Activated T-helper 2 cell treated with anti-CD3 and anti-CD28 coated beads, Interferon-gamma antibody, Interleukin-2, Interleukin-4, amounts not matched to agents 10 μg/mL and 5 μg/mL and 100 μg/mL, durations not matched to agents 14 hours and 24 hours and 36 hours (primary cell): ENCODE measurements at places on chromosomes 1 and 21. TPM values are rescaled to one million over a fixed set of nuclear protein-coding genes. Genes with fewer than 3 reads are reported as not detected.

GRCh38 chr1:46485564-46486431, 3.8 kb upstream of the DMBX1 start:
- H3K36me3 ChIP-seq = no peaks in the 10 kb centered on the region
- no peak overlapping the region for H3K4me3 ChIP-seq
- peaks cover 84% of the 10 kb centered on the region for H3K27me3 ChIP-seq
- no peak overlapping the region for H3K27ac ChIP-seq
- no peak for DNase-seq

GRCh38 chr1:170544624-170545023, 12.7 kb downstream of the GORAB start:
- H3K4me3 ChIP-seq = no peak overlapping the region
- no peak for DNase-seq
- H3K27ac ChIP-seq = no peak overlapping the region
- peaks cover 79% of the 10 kb centered on the region for H3K36me3 ChIP-seq

DNA sequence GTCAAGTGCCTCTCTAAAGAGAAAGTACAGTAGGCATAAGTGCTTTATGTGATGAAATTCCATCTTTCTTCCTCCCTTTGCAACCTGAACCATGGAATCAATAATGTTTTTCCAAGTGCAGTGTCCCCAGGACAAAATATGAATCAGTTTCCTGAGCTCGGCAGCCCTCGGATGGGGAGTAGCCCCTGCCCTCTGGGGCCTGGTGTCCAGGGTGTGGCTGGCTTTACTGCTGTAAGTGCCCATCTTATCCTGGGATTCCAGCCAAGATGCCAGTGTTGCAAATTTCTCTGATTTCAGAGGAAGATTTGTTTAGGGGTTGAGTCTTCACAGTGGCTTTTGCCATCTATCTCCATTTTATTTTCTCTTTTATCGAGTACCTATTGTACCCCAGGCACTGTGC, 40.5 kb upstream of the SRP9 start:
- H3K4me3 ChIP-seq = no peak overlapping the region
- H3K4me1 ChIP-seq = no peaks in the 10 kb centered on the region
- no peaks in the 10 kb centered on the region for H3K36me3 ChIP-seq
- H3K27ac ChIP-seq = no peak overlapping the region

GRCh38 chr1:16451841-16452528, 11.5 kb downstream of the NECAP2 start:
- no peaks in the 10 kb centered on the region for H3K27me3 ChIP-seq
- no peak for DNase-seq
- H3K27ac ChIP-seq = peak overlapping the region; percentile 19
- H3K4me3 ChIP-seq = no peak overlapping the region
- peaks cover 78% of the 10 kb centered on the region for H3K36me3 ChIP-seq

- no peaks in the 10 kb centered on the region for H3K27me3 ChIP-seq
- peaks cover 26% of the 10 kb centered on the region for H3K36me3 ChIP-seq
- H3K4me1 ChIP-seq = no peaks in the 10 kb centered on the region
- H3K27ac ChIP-seq = no peak overlapping the region
- no peak overlapping the region for H3K4me3 ChIP-seq
Observed at GRCh38 chr21:46411236-46411635, 47.5 kb upstream of the DIP2A start.

DNA sequence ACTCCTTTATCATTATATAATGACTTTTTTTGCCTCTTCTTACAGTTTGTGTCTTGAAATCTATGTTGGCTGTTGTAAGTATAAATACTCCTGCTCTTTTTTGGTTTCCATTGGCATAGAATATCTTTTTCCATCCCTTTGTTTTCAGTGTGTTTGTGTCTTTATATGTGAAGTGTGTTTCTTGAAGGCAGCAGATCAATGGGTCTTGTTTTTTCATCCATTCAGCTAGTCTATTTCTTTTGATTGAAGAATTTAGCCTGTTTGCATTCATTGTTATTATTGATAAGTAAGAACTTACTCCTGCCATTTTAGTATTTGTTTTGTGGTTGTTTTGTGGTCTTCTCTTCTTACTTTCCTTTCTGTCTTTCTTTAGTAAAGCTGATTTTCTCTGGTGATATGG, 322.8 kb downstream of the PLA2G4A start:
- H3K27me3 ChIP-seq = no peaks in the 10 kb centered on the region
- no peaks in the 10 kb centered on the region for H3K4me1 ChIP-seq
- no peak overlapping the region for H3K4me3 ChIP-seq
- DNase-seq = no peak

GRCh38 chr1:214071469-214071868, 83.7 kb downstream of the PROX1 start:
- no peak overlapping the region for H3K4me3 ChIP-seq
- H3K36me3 ChIP-seq = no peaks in the 10 kb centered on the region
- no peak overlapping the region for H3K27ac ChIP-seq
- DNase-seq = no peak
- no peaks in the 10 kb centered on the region for H3K4me1 ChIP-seq

DNA sequence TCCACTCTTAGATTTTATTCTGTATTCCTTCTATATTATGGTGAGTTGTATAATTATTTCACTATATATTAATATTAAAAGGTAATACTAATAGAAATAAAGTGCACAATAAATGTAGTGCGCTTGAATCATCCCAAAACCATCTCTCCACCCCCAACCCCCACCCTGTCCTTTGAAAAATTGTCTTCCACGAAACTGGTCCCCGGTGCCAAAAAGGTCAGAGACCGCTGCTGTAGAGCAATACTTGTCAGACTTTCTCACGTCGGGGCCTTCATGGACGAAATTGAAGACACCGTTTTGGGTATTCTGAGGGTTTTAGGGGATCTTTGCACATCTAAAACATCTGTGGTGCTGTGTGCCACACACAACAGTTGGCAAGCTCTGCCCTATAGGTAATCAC, 19.6 kb downstream of the DYRK1A start:
- H3K4me1 ChIP-seq = peaks cover 49% of the 10 kb centered on the region
- no peak overlapping the region for H3K4me3 ChIP-seq
- DNase-seq = no peak
- peaks cover 19% of the 10 kb centered on the region for H3K36me3 ChIP-seq
- H3K27ac ChIP-seq = no peak overlapping the region

GRCh38 chr1:188652678-188653077, 1823.9 kb downstream of the PLA2G4A start:
- no peak overlapping the region for H3K27ac ChIP-seq
- no peaks in the 10 kb centered on the region for H3K4me1 ChIP-seq
- no peak for DNase-seq
- H3K27me3 ChIP-seq = no peaks in the 10 kb centered on the region

DNA sequence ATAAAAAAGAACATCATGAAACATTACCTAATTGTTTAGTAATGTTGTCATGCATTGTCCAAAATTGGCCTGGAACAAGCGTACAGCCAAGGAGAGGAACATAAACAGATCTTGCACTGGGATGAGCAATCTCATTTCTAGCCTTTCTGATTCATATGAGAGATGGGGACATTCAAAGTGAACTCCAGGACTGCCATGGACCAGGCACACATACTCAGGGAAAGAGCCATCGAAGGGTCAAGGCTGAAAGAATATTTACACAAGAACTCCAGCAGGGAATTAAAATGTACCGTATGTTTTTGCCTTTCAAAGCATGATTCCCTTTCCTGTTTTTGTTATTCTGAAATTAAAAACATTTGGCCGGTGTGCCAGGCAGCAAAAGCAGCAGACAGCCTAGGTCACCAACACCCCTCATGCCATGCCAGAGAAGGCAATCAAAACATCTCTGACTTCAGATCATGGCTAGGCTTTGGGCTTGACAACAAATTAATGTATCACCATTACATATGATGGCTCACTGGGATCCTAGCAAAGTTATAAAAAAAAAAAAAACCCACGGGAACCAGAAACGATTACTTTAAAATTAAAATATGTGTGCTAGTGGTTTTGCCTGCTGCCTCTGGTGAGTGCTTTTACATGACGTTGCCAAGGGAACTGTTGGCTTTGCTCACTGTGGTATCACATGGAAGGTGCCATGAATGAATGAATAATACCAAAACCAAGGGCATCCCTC, 159.8 kb downstream of the TGFBR3 start:
- no peak for DNase-seq
- H3K36me3 ChIP-seq = peaks cover 73% of the 10 kb centered on the region
- no peaks in the 10 kb centered on the region for H3K27me3 ChIP-seq
- H3K27ac ChIP-seq = no peak overlapping the region
- no peak overlapping the region for H3K4me3 ChIP-seq

DNA sequence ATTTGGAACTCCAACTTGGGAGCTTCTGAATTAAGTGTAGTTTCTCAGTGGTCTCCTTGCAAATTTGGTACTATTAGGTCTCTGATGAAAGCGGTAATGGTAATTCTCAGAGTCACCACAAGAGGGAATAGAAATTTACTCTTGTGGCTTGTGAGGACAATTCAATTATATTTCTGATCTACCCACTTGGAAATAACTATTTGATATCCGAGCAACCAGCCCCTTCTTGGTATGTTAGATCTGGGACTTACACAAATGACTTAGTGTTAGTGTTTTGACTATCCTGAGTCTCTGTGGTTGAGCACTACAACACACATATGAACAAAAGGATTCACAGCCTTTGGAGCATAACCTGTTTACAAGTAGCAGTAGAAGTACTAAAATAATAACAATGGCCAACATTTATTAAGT, 68.1 kb downstream of the RPS6KA1 start:
- peaks cover 13% of the 10 kb centered on the region for H3K4me1 ChIP-seq
- peaks cover 2% of the 10 kb centered on the region for H3K27me3 ChIP-seq
- no peak for DNase-seq
- H3K36me3 ChIP-seq = no peaks in the 10 kb centered on the region
- no peak overlapping the region for H3K4me3 ChIP-seq

DNA sequence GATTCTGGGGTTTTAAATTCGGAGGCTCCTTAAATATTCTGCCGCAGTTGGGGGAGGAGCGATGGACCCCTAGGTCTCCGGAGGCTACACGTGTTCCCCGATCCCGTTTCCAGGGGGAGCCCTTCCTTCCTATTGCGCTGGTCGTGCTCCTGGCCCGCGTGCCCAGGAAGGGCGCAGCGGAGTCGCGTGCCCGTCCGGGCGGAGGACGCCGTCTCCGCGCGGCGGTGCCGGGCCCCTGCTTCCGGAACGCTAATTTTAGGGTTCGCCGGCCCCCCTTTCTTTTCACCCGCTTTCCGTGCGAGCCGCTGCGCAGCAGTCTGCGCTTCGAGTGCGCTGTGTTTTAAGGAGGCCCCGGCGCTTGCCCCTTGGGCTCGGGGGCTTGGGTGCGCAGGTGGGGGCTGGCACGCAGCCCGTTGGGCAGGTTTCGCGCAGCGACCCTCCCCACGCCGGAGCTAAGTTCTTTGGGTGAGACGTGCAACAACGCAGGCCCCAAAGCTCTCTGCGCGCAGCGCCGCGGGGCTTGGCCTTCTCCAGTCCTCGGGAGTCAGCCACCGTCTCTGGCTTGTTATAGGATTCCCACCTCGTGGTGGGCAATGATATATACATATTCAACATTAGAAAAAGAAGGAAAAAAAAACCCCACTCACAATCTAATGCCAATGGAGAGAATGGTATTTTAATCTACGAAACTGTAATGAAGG, 43.5 kb upstream of the DNAJC6 start:
- H3K27me3 ChIP-seq = peaks cover 48% of the 10 kb centered on the region
- H3K36me3 ChIP-seq = no peaks in the 10 kb centered on the region
- DNase-seq = peak; percentile 17
- no peak overlapping the region for H3K27ac ChIP-seq

DNA sequence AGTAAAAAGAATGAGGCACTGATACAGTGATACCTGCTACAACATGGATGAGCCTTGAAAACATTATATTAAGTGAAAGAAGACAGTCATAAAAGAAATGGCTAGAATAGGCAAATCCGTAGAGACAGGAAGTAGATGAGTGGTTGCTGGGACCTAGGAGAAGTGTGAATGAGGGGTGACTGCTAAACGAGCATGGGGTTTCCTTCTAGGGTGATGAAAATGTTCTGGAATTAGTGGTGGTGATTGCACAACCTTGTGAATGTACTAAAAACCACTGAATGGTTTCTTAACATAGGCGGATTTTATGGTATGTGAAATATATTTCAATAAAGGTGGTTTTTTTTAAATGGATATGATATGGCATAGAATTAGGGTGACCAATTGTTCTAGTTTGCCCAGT, 12.6 kb upstream of the SERINC2 start:
- no peaks in the 10 kb centered on the region for H3K36me3 ChIP-seq
- no peak overlapping the region for H3K4me3 ChIP-seq
- DNase-seq = no peak
- H3K27ac ChIP-seq = no peak overlapping the region
- H3K4me1 ChIP-seq = peaks cover 2% of the 10 kb centered on the region
- peaks cover 11% of the 10 kb centered on the region for H3K27me3 ChIP-seq

GRCh38 chr1:27397749-27398148, 5.3 kb downstream of the GPR3 start:
- no peaks in the 10 kb centered on the region for H3K36me3 ChIP-seq
- no peak for DNase-seq
- H3K4me1 ChIP-seq = peaks cover 5% of the 10 kb centered on the region
- H3K4me3 ChIP-seq = no peak overlapping the region
- H3K27me3 ChIP-seq = no peaks in the 10 kb centered on the region

DNA sequence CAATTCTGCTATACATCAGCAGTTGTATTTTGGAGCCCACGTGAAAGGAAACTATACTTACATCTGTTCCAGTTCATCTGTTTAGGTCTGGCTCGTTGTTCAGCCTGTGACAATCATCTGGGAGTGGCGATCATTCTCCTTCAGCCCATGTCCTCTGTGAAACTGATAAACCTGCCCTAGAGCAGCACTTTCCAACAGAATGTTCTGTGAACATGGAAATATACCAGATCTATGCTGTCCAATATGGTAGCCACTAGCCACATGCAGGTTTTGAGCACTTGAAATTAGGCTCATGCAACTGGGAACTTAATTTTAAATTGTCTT, 24.5 kb upstream of the COQ8A start:
- no peaks in the 10 kb centered on the region for H3K36me3 ChIP-seq
- DNase-seq = no peak
- H3K27me3 ChIP-seq = no peaks in the 10 kb centered on the region
- H3K4me3 ChIP-seq = no peak overlapping the region

DNA sequence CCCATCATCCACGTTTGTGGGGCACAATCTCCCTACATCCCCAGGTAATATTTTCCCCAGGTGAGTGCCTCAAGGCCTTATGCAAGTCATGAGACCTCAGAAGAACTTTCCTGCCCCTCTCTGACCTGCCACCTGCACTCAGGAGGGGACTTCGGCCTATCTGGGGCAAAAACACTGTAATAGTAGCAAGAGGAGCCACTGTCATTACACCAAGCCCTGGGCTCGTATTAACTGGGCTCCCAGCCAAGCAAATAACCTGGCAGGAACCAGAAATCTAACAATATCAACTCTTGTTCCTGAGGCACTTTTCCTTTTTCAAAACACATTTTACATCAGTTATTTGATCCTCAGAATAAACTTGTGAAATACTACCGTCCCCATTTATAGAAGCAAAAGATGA, 30.9 kb downstream of the LAMB3 start:
- H3K4me3 ChIP-seq = no peak overlapping the region
- H3K27ac ChIP-seq = no peak overlapping the region
- peaks cover 4% of the 10 kb centered on the region for H3K36me3 ChIP-seq
- no peaks in the 10 kb centered on the region for H3K27me3 ChIP-seq
- H3K4me1 ChIP-seq = no peaks in the 10 kb centered on the region

FMO4 gene
- 1.5 and 1.8 TPM in 2 replicates for total RNA-seq

TCHHL1 gene
- total RNA-seq = not detected in 2 replicates

FAM177B gene
- not detected in 2 replicates for total RNA-seq

TFF2 gene
- total RNA-seq = not detected in 2 replicates

CNTN2 gene
- not detected in 2 replicates for total RNA-seq

AADACL4 gene
- not detected in 2 replicates for total RNA-seq

CACHD1 gene
- total RNA-seq = 0.14 TPM in 2 replicates

F13B gene
- total RNA-seq = not detected in 2 replicates

TXNIP gene
- 37.8 and 39.1 TPM in 2 replicates for total RNA-seq

LINGO4 gene
- not detected in 2 replicates for total RNA-seq

CFAP45 gene
- total RNA-seq = 1.5 and 2.3 TPM in 2 replicates

RASAL2 gene
- 0.37 and 0.43 TPM in 2 replicates for total RNA-seq

SLC44A5 gene
- not detected in 2 replicates for total RNA-seq

AMY1C gene
- total RNA-seq = not detected in 2 replicates

CKS1B gene
- 169 and 178 TPM in 2 replicates for total RNA-seq
